ENCODE measurements at places on chromosomes 4 and X.

DNA sequence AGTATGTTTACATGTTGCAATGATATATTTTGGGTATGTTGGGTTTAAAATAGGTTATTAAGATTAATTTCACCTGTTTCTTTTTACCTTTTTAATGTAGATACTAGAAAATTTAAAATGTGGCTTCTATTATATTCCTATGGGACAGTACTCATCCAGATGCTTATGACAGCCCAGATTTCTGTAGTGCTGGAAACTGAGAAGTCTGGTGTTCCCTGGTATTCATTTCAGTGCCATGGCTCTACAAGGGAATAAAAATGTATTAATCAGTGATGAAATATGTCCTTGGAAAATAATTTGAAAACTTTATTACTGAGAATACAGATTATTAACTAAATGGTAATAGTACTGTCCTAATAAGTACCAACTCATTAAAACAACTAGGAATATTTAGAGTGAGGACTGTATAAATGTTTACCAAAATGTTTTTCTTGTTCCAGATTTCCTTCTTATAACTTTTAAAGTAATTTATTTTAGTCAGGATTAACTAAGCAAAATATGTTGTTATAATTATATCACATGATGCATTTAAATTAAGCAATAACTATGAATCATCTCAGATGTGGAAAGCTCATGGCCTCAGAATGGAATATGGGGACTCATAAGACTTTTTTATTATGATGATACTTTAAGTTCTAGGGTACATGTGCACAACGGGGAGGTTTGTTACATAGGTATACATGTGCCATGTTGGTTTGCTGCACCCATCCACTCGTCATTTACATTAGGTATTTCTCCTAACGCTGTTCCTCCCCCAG, 25.3 kb downstream of the ARHGAP24 start:
- H3K4me3 ChIP-seq, result no peak overlapping the region
- H3K4me1 ChIP-seq, result peaks cover 9% of the 10 kb centered on the region
- DNase-seq, result no peak
- H3K36me3 ChIP-seq, result peaks cover 5% of the 10 kb centered on the region

- H3K27ac ChIP-seq, result peak within 1 kb of the TSS; percentile 21
- no peaks in the 10 kb centered on the region for H3K36me3 ChIP-seq
- H3K4me1 ChIP-seq, result peaks cover 21% of the 10 kb centered on the region
- H3K27me3 ChIP-seq, result peaks cover 9% of the 10 kb centered on the region
- DNase-seq, result no peak
Measured at GRCh38 chr4:38856524-38857337, at the start of gene TLR6. TLR6 (minus strand) TSS chr4:38856817; CDS start chr4:38829473, 27,344 bp downstream.

- H3K36me3 ChIP-seq, result peaks cover 3% of the 10 kb centered on the region
- no peak overlapping the region for H3K27ac ChIP-seq
- peaks cover 24% of the 10 kb centered on the region for H3K4me1 ChIP-seq
- DNase-seq, result no peak
- no peaks in the 10 kb centered on the region for H3K27me3 ChIP-seq
- H3K4me3 ChIP-seq, result no peak overlapping the region
Measured at GRCh38 chr4:61923179-61923578, 723.1 kb downstream of the ADGRL3 start.

DNA sequence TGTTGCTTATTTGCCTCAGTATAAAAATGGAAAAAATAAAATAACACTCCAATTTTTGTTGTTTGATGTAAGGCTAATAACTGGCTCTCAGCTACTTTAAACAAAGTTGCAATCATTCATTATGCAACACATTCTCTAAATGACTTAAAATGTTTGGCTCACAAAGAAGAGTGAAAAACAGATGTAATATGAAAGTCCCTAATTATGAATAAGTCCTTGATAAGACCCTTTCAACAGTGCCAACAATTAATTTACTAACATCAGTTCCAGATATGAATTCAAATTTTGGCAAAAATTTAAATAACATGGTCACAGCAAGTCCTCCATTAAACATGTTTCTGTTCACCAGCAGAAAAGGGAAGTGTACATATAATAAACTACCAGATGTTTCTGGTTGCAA, 69.8 kb downstream of the PAPSS1 start:
- H3K4me3 ChIP-seq, result no peak overlapping the region
- no peak for DNase-seq
- no peak overlapping the region for H3K27ac ChIP-seq
- H3K27me3 ChIP-seq, result no peaks in the 10 kb centered on the region
- H3K4me1 ChIP-seq, result peaks cover 12% of the 10 kb centered on the region

GRCh38 chr4:42310358-42310757, 86.9 kb upstream of the SHISA3 start:
- H3K4me1 ChIP-seq, result peaks cover 16% of the 10 kb centered on the region
- H3K36me3 ChIP-seq, result no peaks in the 10 kb centered on the region
- no peak overlapping the region for H3K27ac ChIP-seq

GRCh38 chr4:20284990-20285389, 33.3 kb downstream of the SLIT2 start:
- peaks cover 29% of the 10 kb centered on the region for H3K4me1 ChIP-seq
- DNase-seq, result no peak
- no peaks in the 10 kb centered on the region for H3K36me3 ChIP-seq
- H3K27me3 ChIP-seq, result no peaks in the 10 kb centered on the region
- no peak overlapping the region for H3K4me3 ChIP-seq
- no peak overlapping the region for H3K27ac ChIP-seq

- H3K27me3 ChIP-seq, result no peaks in the 10 kb centered on the region
- no peaks in the 10 kb centered on the region for H3K4me1 ChIP-seq
- H3K36me3 ChIP-seq, result no peaks in the 10 kb centered on the region
Measured at GRCh38 chr4:99161373-99162099, 17.4 kb upstream of the ADH4 start.

- no peak overlapping the region for H3K4me3 ChIP-seq
- no peaks in the 10 kb centered on the region for H3K36me3 ChIP-seq
- no peak overlapping the region for H3K27ac ChIP-seq
- no peaks in the 10 kb centered on the region for H3K27me3 ChIP-seq
Measured at GRCh38 chrX:15998350-15998749, 125.0 kb upstream of the GRPR start.

DNA sequence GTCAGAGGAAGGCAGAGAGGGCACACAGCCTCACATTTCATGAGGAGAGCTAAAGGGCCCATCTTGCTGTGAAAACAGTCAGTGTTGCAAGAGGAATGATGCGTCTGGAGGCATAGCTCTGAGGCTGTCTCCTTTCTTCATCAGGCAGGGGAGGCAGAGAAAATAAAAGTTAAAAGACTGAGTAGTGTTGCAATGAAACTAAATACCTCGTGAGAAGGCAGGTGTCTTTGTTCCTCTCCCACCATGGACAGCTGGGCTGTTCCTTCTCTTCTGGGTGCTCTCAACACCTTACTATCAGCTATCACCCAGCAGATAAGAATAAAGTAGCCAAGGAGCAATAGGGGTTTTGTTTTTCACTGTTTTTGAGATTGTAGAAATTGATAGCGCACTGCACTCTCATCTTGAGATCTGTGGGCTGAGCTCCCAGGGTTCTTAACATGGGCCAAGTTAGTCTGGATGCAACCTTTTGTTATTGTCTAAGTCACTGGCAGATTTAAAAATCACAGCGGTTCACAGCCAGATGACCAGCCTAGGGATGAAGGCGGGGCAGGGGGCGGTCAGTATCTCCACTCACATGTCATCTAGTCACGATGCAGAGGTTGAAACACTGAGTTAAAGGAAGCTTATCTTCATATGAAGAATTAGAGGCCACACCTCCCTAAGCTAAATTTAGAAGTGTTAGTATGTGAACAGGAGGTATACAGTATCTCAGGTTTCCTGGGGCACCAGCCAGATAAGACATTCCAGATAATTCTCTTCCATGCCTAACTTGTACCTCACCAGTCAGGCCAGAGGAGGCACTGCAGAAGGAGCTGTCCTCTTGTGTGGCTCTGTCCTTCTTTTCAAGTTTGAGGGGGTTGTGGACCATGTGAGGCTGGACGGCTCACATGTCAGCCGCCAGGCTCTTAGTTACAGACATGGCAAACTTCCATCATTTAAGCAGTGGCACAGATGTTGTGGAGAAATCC, 36.9 kb downstream of the PARM1 start:
- no peak overlapping the region for H3K4me3 ChIP-seq
- H3K27ac ChIP-seq, result no peak overlapping the region
- peaks cover 5% of the 10 kb centered on the region for H3K27me3 ChIP-seq
- H3K36me3 ChIP-seq, result no peaks in the 10 kb centered on the region

DNA sequence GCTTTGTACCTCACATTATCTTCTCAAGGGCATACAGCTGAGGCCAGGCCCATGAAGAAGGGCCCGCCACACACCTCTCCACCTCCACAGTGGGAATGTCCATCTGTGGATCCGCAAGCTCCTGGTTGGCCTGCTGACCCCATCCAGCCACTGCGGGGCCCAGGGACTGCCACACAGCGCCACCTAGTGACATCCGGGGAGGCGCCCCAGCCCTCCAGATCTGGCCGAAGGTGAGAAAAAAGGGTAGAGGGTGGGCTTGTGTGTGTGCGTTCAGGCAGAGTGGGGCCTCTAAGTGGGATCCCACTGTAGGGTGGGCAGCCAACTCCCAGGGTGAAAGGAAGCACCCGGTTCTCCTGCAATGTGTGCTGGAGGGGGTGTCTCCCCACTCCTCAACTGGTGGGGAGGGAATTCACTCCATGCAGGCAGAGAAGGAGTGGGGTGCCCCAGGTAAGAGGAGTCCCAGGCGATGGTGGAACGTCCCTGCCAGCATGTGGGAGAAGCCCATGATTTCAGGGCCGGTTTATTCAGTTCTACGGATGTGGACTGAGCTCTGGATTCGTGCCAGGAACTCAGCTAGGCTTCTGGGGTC, 117.3 kb downstream of the ENPP6 start:
- peaks cover 2% of the 10 kb centered on the region for H3K27me3 ChIP-seq
- no peaks in the 10 kb centered on the region for H3K36me3 ChIP-seq

GRCh38 chr4:57401586-57401985, 291.4 kb upstream of the IGFBP7 start:
- no peak overlapping the region for H3K4me3 ChIP-seq
- H3K4me1 ChIP-seq, result peaks cover 31% of the 10 kb centered on the region
- no peak overlapping the region for H3K27ac ChIP-seq
- H3K27me3 ChIP-seq, result no peaks in the 10 kb centered on the region

DNA sequence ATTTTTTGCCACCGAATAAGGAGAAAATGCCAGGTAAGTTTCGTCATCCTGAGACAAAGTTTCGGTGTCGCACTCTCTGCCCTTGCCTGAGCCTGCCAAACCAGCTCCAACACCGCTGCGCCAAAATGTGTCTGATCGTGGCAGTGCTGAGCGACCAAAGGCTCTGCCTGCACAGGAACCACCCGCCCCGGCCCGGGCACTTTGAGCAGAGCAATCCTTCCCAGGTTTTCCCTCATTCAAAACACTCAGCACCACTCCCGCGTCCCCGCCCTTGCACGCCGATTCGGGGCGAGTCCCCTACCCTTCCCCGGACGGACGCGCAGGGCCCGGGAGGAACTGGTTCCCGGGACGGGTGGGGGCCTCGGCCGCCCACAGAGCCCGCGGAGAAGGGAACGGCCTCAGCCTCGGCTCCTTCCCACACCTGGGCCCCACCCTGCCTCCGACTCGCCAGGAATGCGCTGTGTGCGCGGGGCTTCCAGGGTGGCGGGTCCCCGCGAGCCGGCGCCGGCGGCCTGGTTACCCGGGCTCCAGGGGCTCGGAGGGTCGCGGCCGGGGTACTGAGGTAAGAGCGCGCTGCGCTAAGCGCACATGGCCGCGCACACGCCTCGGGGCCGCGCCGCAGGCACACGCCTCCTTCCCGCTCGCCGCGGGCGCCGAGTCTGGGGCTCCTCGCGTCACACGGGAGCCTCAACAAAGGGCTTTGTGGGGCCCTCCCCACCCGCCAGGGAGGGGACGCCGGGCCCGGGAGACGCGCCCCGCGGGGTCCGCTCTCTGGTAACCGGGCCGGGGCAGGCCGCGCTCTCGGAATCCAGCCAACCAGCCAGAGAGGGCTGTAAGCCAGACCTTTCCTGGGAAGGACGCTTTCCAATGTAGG, at the start of gene C4orf36:
C4orf36 (minus strand) TSS at position 661 of the 874 bp plus-strand sequence. CDS start 902 bp downstream, outside the sequence.
- peaks cover 14% of the 10 kb centered on the region for H3K4me1 ChIP-seq
- H3K36me3 ChIP-seq, result peaks cover 1% of the 10 kb centered on the region
- no peaks in the 10 kb centered on the region for H3K27me3 ChIP-seq
- peak within 1 kb of the TSS; percentile 81 for H3K4me3 ChIP-seq

GRCh38 chr4:150322646-150323045, 244.4 kb downstream of the DCLK2 start:
- no peaks in the 10 kb centered on the region for H3K27me3 ChIP-seq
- peaks cover 15% of the 10 kb centered on the region for H3K4me1 ChIP-seq
- H3K27ac ChIP-seq, result no peak overlapping the region
- H3K4me3 ChIP-seq, result no peak overlapping the region

- H3K27me3 ChIP-seq, result peaks cover 2% of the 10 kb centered on the region
- H3K4me3 ChIP-seq, result no peak overlapping the region
- no peak for DNase-seq
- H3K4me1 ChIP-seq, result peaks cover 20% of the 10 kb centered on the region
- H3K27ac ChIP-seq, result no peak overlapping the region
- H3K36me3 ChIP-seq, result no peaks in the 10 kb centered on the region
Measured at GRCh38 chr4:157911662-157912061, 261.2 kb downstream of the GASK1B start.

DNA sequence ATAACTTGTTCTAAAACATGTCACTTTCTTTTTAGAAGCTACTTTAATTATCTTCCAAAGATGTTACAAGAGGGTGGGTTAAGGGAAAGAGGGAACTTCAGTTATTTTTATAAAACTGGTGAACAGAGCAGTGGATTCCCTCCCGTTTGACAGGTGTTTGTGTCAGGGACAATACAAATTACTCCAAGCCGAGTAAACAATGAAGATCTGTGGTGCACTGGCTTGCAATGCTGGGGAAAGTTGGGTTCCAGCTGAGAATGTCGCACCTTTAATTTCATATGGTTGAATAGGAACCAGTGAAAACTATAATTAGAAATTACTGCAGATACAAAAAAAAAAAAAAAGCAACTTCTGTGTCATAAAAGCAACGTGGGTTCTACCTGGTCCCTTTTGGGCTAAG, 98.6 kb upstream of the TTC29 start:
- H3K27me3 ChIP-seq, result peaks cover 3% of the 10 kb centered on the region
- H3K4me1 ChIP-seq, result peaks cover 15% of the 10 kb centered on the region
- H3K27ac ChIP-seq, result no peak overlapping the region

- peak; percentile 54 for DNase-seq
- H3K36me3 ChIP-seq, result no peaks in the 10 kb centered on the region
- no peaks in the 10 kb centered on the region for H3K4me1 ChIP-seq
- no peak overlapping the region for H3K4me3 ChIP-seq
Measured at GRCh38 chrX:74382613-74383012, 38.7 kb upstream of the SLC16A2 start.

GRCh38 chr4:98514741-98515469, 143.5 kb downstream of the TSPAN5 start:
- H3K27me3 ChIP-seq, result no peaks in the 10 kb centered on the region
- H3K27ac ChIP-seq, result peak overlapping the region; percentile 24
- H3K4me1 ChIP-seq, result peaks cover 55% of the 10 kb centered on the region
- H3K4me3 ChIP-seq, result no peak overlapping the region

- H3K27ac ChIP-seq, result no peak overlapping the region
- DNase-seq, result no peak
- H3K4me1 ChIP-seq, result peaks cover 26% of the 10 kb centered on the region
- no peaks in the 10 kb centered on the region for H3K27me3 ChIP-seq
- H3K4me3 ChIP-seq, result no peak overlapping the region
- no peaks in the 10 kb centered on the region for H3K36me3 ChIP-seq
Measured at GRCh38 chr4:15145709-15146108, 143.4 kb downstream of the CPEB2 start.

DNA sequence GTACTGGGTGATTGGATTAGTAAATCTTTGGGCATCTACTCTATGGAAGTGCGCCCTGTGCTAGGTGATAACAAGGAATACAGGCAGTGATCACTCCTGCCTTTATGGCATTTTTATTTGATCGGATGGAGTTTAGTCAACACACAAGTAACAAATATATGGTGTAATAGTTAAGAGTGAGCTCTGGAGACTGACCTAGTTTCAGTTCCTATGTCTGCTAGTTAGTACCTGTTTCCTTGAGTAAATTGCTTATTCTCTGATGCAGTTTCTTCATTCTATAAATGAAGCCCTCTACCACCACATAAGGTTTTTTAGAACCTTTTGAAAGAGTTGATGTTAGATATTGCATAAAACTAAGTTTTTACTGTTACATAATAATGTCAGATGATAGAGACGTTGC, 134.6 kb downstream of the KDM6A start:
- peaks cover 13% of the 10 kb centered on the region for H3K36me3 ChIP-seq
- no peaks in the 10 kb centered on the region for H3K27me3 ChIP-seq
- no peak overlapping the region for H3K27ac ChIP-seq

Measured in mesothelial cell of epicardium (in vitro differentiated cells).